ENCODE measurements at places on chromosomes 11 and 22.

- no peaks in the 10 kb centered on the region for H3K36me3 ChIP-seq
- no peak overlapping the region for H3K4me3 ChIP-seq
- no peaks in the 10 kb centered on the region for H3K27me3 ChIP-seq
- H3K27ac ChIP-seq: no peak overlapping the region
- peak; percentile 14 for DNase-seq
These were observed 22.0 kb downstream of the RHBDD3 start for GRCh38 chr22:29245626-29246385.

GRCh38 chr11:126816645-126817044 is 183.9 kb downstream of the KIRREL3 start:
- peak; percentile 64 for DNase-seq
- H3K4me1 ChIP-seq: peaks cover 17% of the 10 kb centered on the region
- H3K27ac ChIP-seq: no peak overlapping the region
- no peaks in the 10 kb centered on the region for H3K27me3 ChIP-seq
- no peak overlapping the region for H3K4me3 ChIP-seq
- H3K36me3 ChIP-seq: no peaks in the 10 kb centered on the region

GRCh38 chr11:47335733-47336132 is 16.8 kb downstream of the MYBPC3 start:
- no peak overlapping the region for H3K4me3 ChIP-seq
- DNase-seq: no peak
- H3K4me1 ChIP-seq: no peaks in the 10 kb centered on the region
- H3K27me3 ChIP-seq: no peaks in the 10 kb centered on the region
- H3K27ac ChIP-seq: no peak overlapping the region
- no peaks in the 10 kb centered on the region for H3K36me3 ChIP-seq

GRCh38 chr11:104546501-104546900 is 351.8 kb downstream of the CASP12 start:
- H3K27ac ChIP-seq: no peak overlapping the region
- H3K36me3 ChIP-seq: no peaks in the 10 kb centered on the region
- no peaks in the 10 kb centered on the region for H3K27me3 ChIP-seq
- DNase-seq: no peak
- H3K4me3 ChIP-seq: no peak overlapping the region

- H3K4me3 ChIP-seq: no peak overlapping the region
- DNase-seq: peak; percentile 87
- peak overlapping the region; percentile 99 for H3K27ac ChIP-seq
- H3K36me3 ChIP-seq: no peaks in the 10 kb centered on the region
These were observed 146.5 kb downstream of the CCDC34 start for GRCh38 chr11:27216270-27217149.

- no peaks in the 10 kb centered on the region for H3K36me3 ChIP-seq
- H3K27me3 ChIP-seq: no peaks in the 10 kb centered on the region
- H3K4me3 ChIP-seq: no peak overlapping the region
- no peak for DNase-seq
These were observed 4.8 kb downstream of the DIXDC1 start for GRCh38 chr11:111941963-111942362.

DNA sequence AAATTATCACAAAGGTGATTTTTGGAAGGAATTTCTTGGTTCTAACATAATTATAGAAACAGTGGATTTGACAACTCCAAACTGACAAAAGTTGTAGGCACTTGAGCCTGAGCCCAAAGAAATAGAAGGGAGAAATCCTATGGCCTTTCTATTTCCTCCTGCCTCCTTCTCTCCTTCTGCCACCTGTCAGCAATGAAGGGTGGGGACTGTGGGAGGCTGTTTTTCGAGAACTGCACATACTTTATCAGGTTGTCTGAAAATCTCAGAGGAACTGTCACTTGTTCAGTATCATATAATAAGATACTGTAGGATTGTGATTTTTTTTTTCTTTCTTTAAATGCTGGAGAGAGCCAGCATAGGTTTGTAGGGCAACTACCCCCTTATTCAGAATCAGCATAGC is 187.9 kb upstream of the SESN3 start:
- peaks cover 9% of the 10 kb centered on the region for H3K4me1 ChIP-seq
- H3K27ac ChIP-seq: no peak overlapping the region
- no peaks in the 10 kb centered on the region for H3K36me3 ChIP-seq
- DNase-seq: no peak
- H3K27me3 ChIP-seq: no peaks in the 10 kb centered on the region

DNA sequence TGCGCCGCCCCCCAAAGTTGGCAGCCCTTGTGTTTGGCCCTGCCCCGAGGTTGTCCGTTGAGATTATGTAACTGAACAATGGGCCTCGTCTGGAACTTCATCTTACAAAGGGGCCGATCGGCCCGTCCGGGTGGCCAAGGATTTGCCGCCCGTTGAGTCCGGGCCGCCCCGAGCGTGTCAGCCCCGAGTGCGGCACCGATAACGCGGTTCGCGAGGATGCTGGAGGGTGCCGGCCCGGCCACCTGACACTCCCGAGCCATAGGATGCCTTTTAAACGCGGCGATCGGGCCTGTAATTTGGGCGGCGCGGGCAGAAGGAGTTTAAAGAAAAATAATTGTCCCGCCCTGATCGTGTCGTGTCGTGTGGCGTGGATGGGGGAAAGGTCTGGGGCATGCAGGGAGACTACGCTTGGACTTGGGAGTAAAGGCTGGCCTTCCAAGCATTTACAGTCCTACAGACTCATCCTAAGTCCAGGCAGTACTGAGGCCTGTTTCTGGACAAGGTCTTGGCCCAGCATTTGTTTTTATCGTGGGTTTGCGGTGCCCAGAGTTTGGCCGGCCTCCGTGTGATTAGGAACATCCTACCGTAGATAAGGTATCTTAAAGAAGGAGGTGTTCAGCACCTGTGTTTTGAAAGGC is 1.3 kb downstream of the WEE1 start:
- H3K27me3 ChIP-seq: no peaks in the 10 kb centered on the region
- peak overlapping the region; percentile 89 for H3K4me3 ChIP-seq
- peaks cover 20% of the 10 kb centered on the region for H3K4me1 ChIP-seq
- H3K36me3 ChIP-seq: peaks cover 32% of the 10 kb centered on the region
- peak; percentile 34 for DNase-seq
